SK-N-SH (cell line): ENCODE measurements at places on chromosomes 1 and 21.

DNA sequence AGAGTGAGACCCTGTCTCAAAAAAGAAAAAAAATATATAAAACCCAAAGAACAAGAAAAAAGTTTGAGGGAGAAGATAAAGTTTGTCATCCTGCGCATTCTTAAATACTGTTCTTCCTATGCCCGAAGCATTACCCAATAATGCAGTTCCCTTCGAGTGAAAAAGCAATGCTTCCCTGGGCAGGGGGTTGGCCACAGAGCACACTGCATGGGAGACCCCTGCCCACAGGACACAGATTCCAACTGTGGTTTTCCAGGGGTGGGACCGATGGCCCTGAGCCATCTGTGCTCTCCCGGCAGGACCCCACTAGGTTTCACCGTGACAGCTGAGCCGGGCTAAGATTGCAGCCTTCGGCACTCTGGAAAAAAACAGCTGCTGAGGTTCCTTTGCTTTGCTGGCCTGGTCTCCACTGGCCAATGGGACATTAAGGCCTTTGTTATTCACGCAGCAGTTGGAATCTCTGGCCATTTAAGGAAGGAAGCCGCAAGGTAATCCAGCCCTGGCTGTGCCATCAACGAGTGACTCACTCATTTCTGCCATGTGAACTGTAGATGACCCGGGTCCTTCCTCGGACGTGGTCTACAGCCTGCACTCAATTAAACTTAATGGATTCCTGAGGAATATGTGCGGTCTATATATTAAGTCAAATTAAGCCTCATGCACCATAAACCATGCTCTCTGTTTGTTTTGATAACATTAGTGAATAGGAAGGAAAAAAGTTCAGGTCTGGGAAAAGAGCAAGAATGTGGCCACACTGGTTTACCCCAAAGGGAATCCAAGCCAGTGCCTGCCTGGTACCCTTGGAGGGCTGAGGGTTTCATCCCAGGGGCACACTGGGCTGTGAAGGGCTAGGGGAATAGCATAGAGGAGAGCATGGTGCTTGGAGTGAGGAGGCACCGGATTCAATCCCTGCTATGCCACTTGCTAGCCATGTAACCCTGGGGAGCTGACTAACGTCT is 163.2 kb downstream of the ZBTB18 start:
- no peaks in the 10 kb centered on the region for H3K36me3 ChIP-seq
- DNase-seq, result peak; percentile 55
- peaks cover 14% of the 10 kb centered on the region; the same call in 1 of the 2 replicates for H3K4me1 ChIP-seq
- peak overlapping the region; percentile 95 for H3K27ac ChIP-seq
- no peaks in the 10 kb centered on the region for H3K27me3 ChIP-seq
- no peak overlapping the region for H3K4me3 ChIP-seq

DNA sequence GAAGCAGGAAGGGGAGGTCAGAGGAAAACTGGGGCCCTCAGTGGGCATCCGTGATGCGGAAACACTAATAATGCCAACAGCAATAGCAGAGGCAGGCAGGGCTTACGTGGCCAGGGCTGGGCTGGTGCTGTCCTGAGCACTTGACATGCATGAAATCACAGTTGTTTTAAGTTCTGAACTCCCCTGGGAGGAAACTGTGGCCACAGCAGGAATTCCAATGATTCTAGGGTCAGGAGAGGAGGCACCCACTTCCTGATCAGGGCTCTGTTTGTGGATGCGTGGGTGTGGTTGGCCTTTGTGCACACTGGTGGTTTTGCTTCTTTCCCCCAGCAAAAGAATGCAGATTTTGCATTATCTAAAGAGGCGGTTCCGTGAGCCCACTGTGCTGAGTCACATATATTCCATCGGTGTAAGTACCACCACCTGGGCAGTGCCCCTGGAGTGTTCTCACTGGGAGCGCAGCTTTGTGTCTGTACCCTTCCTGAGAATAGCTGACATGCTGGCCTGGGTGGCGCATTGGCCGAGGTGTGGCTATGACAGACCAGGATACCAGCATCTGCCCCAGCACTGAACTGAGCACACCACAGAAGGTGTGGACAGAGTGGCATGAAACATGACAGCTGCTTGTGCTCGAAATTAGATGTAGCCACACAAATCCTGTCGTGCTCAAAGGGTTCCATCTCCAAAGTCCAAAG is 71.0 kb downstream of the PDE9A start:
- no peaks in the 10 kb centered on the region for H3K4me1 ChIP-seq
- no peaks in the 10 kb centered on the region for H3K27me3 ChIP-seq
- H3K4me3 ChIP-seq, result no peak overlapping the region
- H3K36me3 ChIP-seq, result no peaks in the 10 kb centered on the region

DNA sequence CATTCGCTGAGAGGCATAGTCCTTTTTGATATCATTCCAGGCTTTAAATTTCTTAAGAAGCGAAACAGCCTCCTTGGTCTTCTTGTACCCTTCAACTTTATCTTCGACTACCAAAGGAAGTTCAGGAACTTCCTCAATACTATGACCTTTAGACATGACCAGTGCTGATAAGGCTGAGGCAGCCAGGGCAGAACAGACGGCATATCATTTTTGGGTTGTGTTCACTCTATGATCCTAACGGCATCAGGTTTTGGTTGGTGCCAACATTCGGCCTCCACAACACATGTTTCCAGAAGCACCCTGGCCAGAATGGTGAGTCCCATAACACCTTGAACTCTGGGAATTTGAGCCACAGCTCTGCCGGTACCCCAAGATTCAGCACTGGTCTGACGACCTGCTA is 31.4 kb upstream of the MYOC start:
- no peak for DNase-seq
- no peaks in the 10 kb centered on the region for H3K36me3 ChIP-seq
- no peaks in the 10 kb centered on the region for H3K27me3 ChIP-seq
- no peaks in the 10 kb centered on the region for H3K4me1 ChIP-seq

DNA sequence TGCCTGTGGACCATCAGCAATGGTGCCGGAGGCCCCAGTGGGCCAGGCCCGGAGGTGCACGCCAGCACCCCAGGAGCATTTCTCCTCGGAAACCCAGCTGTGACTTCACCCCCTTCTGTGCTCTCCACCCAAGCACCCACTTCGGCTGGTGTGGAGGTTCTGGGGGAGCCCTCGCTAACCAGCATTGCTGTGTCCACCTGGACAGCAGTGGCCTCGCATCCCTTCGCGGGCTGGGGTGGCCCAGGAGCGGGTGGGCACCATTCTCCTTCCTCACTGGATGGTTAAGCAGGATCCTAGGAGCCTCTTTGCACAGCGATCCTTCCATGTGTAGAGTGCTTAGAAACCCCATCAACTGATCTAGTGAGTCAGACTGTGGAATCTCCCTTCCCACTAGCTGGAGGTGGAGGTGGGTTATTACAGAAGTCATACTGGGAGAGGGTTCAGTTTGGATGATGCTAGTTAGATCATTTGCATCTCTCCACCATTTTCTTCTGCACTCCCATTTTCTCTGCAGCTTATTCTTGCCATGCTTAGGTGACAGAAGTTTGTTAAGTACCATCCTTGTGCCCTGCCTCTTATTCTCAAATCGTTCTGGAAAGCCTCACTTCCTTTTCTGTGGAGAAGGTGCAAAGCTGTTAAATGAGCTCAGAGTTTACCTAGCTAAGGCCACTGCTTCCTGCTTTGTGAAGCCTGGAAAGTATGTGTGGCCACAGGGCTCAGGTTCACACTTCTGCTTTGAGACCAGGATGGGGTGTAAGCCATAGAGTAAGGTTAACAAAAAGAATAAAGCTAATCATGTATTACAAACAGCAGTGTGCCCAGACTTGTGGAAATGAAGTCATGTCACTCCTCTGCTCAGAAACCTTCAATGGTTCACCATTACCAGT is 32.3 kb downstream of the TBX19 start:
- no peak for DNase-seq
- H3K27ac ChIP-seq, result no peak overlapping the region

DNA sequence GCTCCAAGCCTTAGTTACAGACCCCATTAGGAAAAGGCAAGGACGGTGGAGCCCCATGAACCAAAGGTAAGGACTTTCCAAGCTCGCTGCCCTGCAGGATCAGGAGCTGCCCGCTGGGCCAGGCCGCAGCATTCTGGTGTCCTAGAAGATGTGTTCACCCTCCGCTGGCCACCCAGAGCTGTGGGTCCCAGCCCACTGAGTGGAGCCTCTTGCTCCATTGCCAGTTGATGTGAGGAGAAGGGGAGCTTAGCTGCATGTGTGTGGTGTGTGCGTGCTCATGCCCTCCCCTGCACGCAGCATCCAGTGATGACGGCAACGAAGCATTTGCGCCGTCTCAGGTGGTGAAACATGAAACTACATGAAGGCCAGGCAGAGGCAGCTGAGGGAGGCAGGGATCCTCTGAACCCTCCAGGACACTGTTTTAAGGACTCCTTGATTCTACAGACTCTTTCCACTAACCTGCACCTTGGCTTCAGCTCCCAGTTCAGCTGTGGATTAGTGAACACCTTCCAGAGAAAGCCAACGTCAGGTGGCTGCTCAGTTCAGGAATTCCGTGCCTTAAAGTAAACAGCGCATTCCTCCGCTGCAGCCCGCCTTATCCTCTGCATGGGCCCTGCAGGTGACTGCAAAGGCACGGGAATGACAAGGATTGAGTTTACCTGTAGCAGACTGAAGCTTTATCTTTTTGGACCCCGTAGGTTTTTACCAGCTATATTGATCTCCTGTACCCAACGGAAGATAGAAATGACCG is 48.7 kb downstream of the SMYD2 start:
- H3K4me3 ChIP-seq, result no peak overlapping the region
- no peak overlapping the region for H3K27ac ChIP-seq
- no peak for DNase-seq
- no peaks in the 10 kb centered on the region for H3K27me3 ChIP-seq
- peaks cover 7% of the 10 kb centered on the region; the same call in 1 of the 2 replicates for H3K4me1 ChIP-seq
- H3K36me3 ChIP-seq, result no peaks in the 10 kb centered on the region

GRCh38 chr1:51489472-51489871 is 29.6 kb downstream of the EPS15 start:
- DNase-seq, result no peak
- peaks cover 6% of the 10 kb centered on the region; the same call in 1 of the 2 replicates for H3K4me1 ChIP-seq
- H3K36me3 ChIP-seq, result no peaks in the 10 kb centered on the region
- no peak overlapping the region for H3K4me3 ChIP-seq

- H3K27ac ChIP-seq, result no peak overlapping the region
- no peaks in the 10 kb centered on the region for H3K27me3 ChIP-seq
- DNase-seq, result no peak
- no peak overlapping the region for H3K4me3 ChIP-seq
- no peaks in the 10 kb centered on the region for H3K4me1 ChIP-seq
These were observed 10.2 kb upstream of the CDC7 start for GRCh38 chr1:91490501-91490900.

- peak; percentile 86 for DNase-seq
- no peaks in the 10 kb centered on the region for H3K27me3 ChIP-seq
- peaks cover 12% of the 10 kb centered on the region for H3K36me3 ChIP-seq
- peak within 1 kb of the TSS; percentile 83 for H3K27ac ChIP-seq
- peak within 1 kb of the TSS; percentile 76 for H3K4me3 ChIP-seq
These were observed at the start of gene MRPS21 for GRCh38 chr1:150293433-150294253. TSS of gene MRPS21 (plus strand) at chr1:150293861. CDS start at chr1:150294367, 506 bp downstream.

DNA sequence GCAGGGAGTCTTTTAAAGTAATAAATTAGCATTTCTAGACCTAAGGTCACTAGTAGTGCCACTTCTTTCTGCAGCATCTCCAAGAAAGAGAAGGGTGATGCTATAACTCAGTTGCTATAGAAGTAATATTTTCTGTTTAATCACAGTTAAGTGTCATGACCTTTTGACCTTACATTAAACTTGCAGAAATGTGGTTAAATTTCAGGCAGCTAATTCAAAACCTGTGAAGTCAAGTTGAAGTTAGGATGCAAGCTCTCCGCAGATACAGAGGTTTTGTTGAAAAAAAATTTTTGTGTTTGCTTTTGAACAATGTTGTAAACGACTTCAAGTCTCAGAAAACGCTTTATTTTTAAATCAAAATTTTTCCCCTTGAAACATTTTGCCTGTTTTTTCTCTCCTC is 193.9 kb downstream of the NFIA start:
- no peaks in the 10 kb centered on the region for H3K27me3 ChIP-seq
- no peak for DNase-seq
- no peak overlapping the region for H3K27ac ChIP-seq
- no peaks in the 10 kb centered on the region for H3K36me3 ChIP-seq
